ENCODE measurements at places on chromosomes 13 and 19.

DNA sequence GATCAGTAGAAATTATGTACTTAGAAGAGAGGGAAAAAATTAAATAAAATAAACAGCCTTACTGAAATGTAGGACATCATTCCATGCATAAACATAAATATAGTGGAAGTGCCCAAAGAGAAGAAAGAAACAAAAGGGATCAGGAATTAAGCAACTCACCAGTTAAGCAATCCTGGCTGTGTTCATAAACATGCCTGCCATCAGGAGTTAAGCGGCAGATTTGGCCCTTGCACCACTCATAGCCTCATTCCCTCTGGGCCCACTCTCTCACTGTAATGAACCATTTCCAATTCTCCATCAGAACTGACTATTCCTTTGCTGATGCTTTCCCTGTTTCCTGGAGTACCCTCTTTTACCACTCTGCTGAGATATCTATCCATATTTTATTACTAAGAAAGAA is 281.4 kb downstream of the LHFPL6 start:
- no peak for DNase-seq

- no peak for DNase-seq
Measured at GRCh38 chr13:44955406-44955805, 33.9 kb downstream of the NUFIP1 start.

DNA sequence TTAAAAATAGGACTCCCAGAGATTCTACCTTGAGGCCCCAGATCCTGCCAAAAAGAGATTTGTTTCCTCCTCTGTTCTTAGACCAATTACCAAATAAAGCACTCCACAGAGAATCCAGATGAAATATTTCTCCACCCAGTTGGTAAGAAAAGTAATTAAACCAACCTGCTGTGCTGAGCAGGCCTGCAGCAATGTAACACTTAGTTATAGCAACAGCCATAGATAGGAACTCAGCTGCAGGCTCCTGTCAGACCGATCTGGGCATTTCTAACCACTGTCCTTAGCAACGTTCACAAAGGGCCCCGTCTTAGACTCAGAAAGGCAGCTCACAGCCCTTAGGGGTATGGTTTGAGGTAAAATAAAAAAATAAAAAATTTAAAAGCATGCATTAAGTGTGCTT is 271.1 kb downstream of the KCNRG start:
- DNase-seq: no peak

GRCh38 chr13:102651392-102651791 is 43.5 kb downstream of the METTL21C start:
- no peak for DNase-seq

All from HAP-1 (cell line).